Muscle of back (tissue), 13 donors: ENCODE measurements at places on chromosomes 3 and 15.

DNA sequence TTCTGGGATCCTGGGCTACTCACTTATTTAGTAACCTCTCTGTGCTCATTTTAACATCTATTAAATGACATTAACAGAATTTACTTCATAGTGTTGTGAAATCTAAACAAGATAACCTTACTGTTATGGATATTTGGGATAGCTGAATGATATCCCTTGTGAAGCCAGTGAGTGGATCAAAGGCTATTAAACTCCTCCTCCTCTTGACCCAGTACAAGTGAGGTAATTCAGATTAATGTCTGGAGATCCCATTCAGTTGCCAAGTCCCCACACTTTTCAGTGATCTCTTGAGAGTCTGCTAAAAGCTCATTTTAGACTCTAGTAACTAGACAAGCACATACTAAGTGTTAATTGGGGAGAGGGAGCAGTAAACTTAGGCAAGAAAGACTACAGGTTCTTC, 2.5 kb upstream of the ANKRD28 start:
- no peak for DNase-seq

GRCh38 chr3:166696103-166696502, 684.0 kb downstream of the ZBBX start:
- DNase-seq: no peak

- DNase-seq: no peak
These were observed 242.8 kb downstream of the LRRN1 start for GRCh38 chr3:4042070-4042469.

DNA sequence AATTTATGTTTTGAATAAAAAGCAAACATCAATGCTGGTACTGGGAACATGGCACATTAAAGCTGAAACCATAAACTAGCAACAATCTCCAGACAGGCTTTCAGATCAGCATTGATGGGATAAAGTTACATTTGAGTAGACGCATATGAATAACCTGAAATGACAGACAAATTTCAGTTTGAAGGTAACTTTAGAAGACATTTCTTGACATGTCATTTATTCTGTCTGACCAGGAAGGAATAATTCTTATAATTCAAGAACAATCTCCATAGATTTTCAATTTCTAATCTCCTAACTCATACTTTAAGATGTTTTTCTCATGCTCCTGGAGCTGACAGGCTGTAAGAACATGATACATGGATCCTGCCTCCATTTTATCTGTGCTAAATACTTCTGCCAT, 69.8 kb downstream of the PLCH1 start:
- DNase-seq: no peak

- no peak for DNase-seq
These were observed 89.2 kb downstream of the TAMM41 start for GRCh38 chr3:11757441-11757875.
